ENCODE measurements at places on chromosomes 13 and 19.

GRCh38 chr13:33034882-33035520 is 18.8 kb downstream of the KL start:
- no peak for DNase-seq

DNA sequence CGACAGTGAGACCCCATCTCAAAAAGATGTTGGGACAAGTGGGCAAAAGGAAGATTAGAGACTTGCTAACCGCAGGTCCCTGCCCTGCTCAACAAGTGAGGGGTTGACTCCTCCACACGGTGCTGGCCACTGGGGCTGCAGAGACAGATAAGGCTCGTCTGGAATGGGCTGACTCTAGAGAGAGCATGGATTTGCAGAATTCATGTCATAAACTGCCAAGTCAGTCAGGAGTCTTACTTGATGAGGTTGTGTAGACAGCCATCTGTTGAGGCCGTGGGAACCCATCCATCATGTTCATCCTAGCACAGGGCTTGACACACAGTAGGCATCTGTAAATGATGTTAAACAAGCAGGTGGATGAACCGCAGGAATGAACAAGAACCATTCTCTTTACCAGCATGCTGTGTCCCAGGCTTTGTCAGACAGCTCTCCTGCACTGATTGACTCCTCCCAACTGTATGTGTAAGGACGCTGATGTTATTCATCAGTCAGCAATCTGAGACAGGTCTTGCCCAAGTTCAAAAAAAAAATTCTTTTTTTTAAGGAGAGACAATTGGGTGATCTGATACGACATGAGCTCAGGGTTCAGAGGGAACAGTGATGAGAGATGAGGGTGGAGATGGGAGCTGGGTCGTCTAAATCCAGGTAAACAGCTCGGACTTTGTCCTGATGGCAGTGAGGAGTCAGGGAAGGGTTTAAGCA is 8.8 kb downstream of the PAF1 start:
- no peak for DNase-seq

DNA sequence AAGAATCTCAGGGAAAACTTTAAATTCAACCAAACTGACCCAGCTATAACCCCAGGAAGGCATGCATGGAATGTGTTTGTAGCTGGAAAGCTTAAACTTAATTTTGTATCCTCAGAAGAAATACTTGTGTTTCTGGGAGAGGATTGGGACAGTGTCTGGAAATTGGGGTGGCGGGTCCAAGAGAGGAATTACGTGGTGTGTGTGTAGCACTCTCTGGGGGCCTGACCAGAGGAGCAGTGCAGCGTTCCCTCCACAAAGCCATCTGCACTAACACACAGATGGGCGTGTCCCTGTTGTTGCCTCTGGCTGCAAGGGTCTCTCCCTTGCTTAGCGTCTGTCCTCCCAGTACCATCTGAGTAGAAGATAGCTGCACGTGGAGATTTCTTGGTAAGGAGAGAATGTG is 6.4 kb downstream of the GARRE1 start:
- no peak for DNase-seq

- no peak for DNase-seq
Measured at GRCh38 chr13:78972561-78972960, 313.6 kb upstream of the OBI1 start.

GRCh38 chr13:70375718-70376117 is 267.5 kb upstream of the KLHL1 start:
- DNase-seq = no peak

DNA sequence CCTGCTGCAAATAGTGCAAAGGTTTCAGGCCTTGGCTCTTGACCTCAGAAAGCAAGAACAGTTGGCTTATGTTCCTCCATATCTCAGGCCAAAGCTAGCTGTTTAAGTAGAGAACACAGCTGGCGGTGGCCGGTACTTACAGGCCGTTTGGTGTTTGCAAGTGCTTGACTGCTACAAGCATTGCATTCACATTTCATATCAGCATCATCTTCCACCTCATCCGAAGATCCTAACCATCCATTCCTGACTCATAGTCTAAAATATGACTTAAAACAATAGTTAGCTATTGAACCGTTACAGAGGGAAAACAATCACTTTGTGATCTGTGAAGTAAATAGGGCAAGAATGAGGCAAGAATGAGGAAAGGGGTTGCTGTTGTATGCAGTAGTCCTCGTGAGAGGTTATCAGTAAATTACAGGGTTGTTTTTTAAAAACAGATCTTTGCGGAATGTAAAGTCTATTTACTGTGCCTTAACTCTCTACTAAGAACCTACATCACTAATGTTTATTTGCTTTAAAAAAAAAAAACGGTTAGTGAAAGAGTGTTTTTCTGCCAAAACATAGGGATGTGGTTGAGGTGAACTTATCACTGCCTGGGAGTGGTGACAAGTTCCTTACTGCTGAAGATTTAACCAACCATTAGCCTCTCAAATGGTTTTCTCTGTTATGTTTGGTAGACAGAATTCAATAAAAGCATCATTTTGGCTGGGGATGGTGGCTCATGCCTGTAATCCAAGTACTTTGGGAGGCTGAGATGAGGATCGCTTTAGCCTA is 21.6 kb upstream of the WDR88 start:
- no peak for DNase-seq

DNA sequence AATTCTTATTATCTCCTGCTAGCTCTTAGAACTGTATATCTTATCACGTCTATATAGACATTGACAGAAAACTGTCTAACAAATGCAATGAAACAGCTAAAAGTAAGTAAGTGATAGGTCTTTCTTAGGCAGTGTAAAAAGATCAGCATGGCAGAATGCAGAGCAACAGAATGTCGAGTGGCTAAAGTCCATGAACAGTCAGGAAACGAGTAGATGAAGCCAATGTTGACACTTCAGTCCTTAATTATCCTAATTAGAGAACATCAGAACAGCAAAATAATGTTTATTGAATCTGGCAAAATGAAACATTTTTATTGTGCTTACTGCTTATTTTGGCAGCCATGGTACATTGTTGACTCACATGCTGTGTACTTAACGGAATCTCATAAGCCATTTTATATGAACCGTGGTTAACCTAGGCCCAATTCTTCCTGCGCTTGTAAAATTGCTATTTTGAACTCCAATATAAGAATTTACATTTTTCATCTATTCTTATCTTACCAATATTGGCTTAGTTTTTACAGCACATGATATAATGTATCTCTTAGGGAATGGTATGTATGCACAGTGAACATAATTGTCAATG is 748.1 kb downstream of the DACH1 start:
- no peak for DNase-seq

- DNase-seq = no peak
Measured at GRCh38 chr13:41389580-41389979, 67.8 kb upstream of the RGCC start.
